Left renal pelvis (tissue), 4 donors: ENCODE measurements at places on chromosomes 2 and 18. TPM values are rescaled to one million over a fixed set of nuclear protein-coding genes. Genes with fewer than 3 reads are reported as not detected.

- DNase-seq, result no peak
These were observed 206.9 kb downstream of the ARL4C start for GRCh38 chr2:234289834-234290590.

PLEKHH2 gene
- 40.4 TPM for polyA plus RNA-seq

DOCK10 gene
- polyA plus RNA-seq, result 11.6 TPM

NUP35 gene
- 20.6 TPM for polyA plus RNA-seq

- no peak for DNase-seq
These were observed 387.8 kb downstream of the ZNF521 start for GRCh38 chr18:24964216-24964615.

DNA sequence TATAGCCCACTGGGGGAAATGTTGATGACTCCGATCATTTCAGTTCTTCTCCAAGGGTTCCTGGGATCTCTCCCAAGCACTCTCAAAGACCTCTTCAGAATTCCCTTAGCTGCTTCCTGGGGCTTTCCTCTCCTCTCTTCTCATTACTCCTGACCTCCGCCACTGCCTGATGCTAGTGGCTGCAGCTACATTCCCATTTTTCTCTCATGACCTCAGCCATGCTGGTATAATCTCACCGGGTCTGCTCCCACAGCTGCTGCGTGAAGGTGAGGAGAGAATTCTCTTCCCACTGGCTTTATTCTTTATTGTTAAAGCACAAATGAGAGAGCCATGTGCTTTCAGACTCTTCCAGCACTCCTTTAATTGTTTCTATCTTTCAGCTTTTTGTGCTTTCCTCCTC, 312.0 kb upstream of the ETAA1 start:
- DNase-seq, result no peak

PTPRN gene
- polyA plus RNA-seq, result 0.09 TPM

DNA sequence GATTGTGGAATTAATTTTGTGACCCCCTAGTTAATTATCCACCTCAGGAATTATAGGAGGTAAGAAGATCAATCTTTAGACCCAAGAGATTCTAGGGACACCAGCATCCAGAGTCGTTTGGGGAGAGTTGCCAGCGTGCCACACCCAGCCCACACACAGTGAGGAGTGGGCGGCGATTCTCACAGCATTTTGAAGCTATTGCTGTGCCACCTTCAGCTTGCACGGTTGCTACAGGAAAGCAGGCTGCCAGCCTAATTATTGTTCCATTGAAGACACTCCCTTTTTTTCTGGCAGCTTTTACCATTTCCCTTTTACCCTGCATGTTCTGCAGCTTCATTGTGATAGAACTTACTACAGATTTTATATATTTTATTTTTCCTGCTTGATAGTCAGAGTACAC, 13.1 kb upstream of the MYL12A start:
- DNase-seq, result no peak

ANKRD30B gene
- polyA plus RNA-seq, result 0.24 TPM

GRCh38 chr2:171706152-171706803, 19.0 kb downstream of the DYNC1I2 start:
- no peak for DNase-seq

GRCh38 chr2:43818761-43819160, 19.9 kb downstream of the ABCG5 start:
- DNase-seq, result no peak

DNA sequence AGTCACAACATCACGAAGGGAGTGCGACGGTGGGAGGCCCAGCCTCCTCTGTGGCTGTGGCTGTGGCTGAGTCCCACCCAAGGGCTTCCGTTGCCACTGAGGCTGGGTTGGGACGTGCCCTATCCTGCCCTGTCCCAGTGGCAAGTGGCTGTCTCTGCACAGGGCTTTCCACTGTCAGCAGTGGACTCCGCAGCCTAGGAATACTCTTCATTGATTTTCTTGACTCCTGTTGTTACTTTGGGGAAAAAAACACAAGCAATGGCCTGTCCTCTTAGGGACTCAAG, 122.7 kb downstream of the RAB3GAP1 start:
- DNase-seq, result no peak

DNA sequence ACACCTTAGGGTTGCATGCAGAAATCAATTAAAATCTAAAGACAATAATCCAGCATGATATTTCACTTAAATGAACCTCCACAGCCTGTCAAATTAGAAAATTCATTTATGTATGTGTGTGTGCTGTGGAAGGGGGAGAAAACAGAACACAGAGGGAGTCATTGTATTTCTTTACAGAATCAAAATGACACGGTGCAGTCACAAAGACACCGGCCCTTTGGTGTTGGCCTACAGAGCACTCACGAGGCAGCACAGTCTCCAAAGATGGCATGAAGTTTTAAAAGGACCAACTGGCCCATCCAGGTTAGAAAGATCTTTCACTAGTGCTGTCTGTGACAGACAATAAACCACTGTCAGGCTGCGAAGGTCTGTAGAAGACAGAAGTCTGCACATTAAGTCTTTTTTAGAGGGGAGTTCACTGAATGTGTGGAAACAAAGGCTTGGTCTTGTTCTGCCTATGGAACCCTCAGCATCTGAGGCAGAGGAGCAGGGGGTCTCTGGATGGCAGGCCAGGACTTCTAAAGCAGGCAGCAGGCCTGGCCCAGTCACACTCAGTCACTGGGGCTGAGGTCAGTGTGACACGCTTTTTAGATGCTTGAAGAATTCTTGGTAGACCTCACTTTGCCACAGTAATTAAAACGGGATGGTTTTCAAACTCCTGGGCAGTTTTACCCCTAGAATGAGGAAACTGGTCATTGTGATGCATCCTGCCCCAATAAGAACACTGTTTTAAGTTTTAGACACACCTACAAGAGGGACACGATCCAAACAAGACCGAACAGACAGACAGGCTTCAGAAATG, 184.9 kb downstream of the AFF3 start:
- no peak for DNase-seq

GRCh38 chr2:178152977-178153376, 40.7 kb downstream of the RBM45 start:
- DNase-seq, result no peak

GRCh38 chr2:237195396-237196120, 109.9 kb downstream of the COPS8 start:
- DNase-seq, result no peak

DNA sequence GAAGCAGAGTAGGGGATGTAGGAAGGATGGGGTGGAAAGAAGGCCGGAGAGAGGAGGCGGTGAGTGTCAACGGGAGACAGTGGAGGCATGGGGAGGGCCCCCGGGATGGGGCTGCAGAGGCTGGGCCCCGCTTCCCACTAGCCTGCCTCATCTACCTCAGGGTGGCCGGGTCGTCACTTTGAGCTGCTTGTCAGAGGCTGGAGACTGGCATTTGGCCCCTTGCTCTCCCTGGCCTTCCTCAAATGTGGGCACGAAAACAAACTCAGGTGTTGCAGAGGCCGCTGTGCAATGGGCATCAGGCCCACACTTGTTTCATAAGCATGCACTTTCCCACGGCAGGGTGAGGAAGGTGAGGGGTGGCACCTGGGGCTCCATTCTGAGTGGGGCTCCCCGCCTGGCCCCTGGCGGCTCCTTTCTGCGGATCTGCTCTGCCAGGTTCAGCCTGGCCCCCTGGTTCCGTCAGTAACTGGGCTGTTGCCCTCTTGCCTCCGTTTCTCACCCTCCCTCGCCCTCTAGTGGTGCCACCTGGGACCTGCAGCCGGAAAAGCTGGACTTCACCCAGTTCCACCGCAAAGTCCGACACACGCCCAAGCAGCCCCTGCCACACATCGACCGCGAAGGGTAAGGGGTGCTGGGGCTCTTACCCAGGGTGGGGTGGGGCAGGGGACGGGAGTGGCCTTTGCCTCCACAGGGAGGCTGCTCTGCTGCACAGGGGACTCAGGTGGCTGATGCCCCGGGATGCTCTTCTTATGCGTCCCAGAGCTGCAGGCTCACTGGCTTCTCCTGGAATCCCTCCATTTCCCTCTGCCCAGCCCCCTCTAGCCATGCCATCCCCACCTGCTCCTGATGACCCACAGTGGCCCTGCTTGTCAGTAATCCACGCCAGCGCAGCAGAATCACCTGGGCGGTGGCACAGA, 125.4 kb downstream of the CTIF start:
- DNase-seq, result no peak

- DNase-seq, result no peak
These were observed 34.6 kb upstream of the SP9 start for GRCh38 chr2:174300114-174300513.

- no peak for DNase-seq
These were observed 102.1 kb upstream of the HS6ST1 start for GRCh38 chr2:128420776-128421175.

- no peak for DNase-seq
These were observed 63.5 kb downstream of the COL5A2 start for GRCh38 chr2:189116087-189116486.

GRCh38 chr2:235027558-235028214, 75.9 kb downstream of the SH3BP4 start:
- DNase-seq, result no peak

SERPINB4 gene
- polyA plus RNA-seq, result not detected

SP5 gene
- polyA plus RNA-seq, result not detected

- peak; percentile 62 for DNase-seq
These were observed 575 bp downstream of the HSPD1 start for GRCh38 chr2:197498937-197499593.

ALPP gene
- polyA plus RNA-seq, result not detected

GRCh38 chr2:228681426-228681825, 499.9 kb upstream of the SPHKAP start:
- peak; percentile 12 for DNase-seq

- DNase-seq, result no peak
These were observed 67.5 kb downstream of the CSRNP3 start for GRCh38 chr2:165536851-165537499.

TOGARAM2 gene
- polyA plus RNA-seq, result 0.15 TPM

- DNase-seq, result no peak
These were observed 341.6 kb upstream of the CDH7 start for GRCh38 chr18:65409261-65409660.

- DNase-seq, result no peak
These were observed 51.4 kb downstream of the TTC39C start for GRCh38 chr18:24065906-24066305.

DNA sequence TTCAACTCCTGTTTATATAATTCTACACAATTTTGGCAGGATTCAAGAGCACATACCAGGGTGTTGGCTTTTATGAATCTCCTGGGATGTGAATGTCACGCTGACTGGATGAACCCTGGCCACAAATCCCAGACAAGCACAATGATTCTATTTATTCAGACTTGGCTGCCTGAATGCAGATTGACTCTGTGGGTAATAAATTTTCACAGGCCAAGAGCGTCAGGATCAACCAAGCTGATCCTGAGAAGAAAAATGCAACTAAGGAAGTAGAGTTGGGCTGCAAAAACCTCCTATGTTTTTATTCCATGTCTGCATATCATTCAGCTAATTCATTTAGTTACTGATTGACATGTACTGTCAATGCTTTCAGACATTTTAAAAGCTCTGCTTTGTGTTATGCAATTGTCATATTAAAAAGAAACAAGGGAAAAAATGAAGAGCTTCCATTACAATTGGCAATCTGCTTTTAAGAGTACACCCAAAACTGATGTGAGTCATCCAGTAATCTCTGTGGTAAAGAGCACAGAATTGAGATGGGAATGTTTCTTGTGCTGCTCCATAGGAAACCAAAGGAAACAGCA, 173.0 kb upstream of the REV1 start:
- DNase-seq, result no peak

LTBP1 gene
- polyA plus RNA-seq, result 91.6 TPM

NYAP2 gene
- 0.06 TPM for polyA plus RNA-seq

DNA sequence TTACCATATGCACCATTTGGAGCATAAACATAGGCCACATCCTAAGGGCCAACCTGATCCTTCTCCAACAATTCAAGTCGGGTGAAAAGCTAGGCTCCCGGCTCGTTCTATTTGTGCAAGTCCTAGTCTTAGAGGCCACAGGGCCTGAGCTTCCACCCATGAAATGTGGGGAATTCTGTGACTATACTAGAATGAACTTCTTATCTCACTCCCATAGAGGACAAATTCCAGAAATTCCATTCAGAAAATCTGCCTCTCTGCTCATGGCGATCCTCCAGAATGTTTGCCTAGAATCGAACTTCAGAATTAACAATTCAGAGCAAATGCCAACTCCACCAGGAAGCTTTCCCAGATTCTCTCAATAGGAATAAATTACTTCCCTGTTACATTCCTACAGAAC, 187.9 kb downstream of the BCL11A start:
- no peak for DNase-seq

TCF23 gene
- polyA plus RNA-seq, result 3.2 TPM

RUFY4 gene
- polyA plus RNA-seq, result 0.37 TPM

L3MBTL4 gene
- 5.9 TPM for polyA plus RNA-seq

RNF149 gene
- 64.6 TPM for polyA plus RNA-seq

GRCh38 chr18:67650686-67651385, 134.3 kb upstream of the DSEL start:
- no peak for DNase-seq
